ENCODE measurements at places on chromosomes 4 and X.

DNA sequence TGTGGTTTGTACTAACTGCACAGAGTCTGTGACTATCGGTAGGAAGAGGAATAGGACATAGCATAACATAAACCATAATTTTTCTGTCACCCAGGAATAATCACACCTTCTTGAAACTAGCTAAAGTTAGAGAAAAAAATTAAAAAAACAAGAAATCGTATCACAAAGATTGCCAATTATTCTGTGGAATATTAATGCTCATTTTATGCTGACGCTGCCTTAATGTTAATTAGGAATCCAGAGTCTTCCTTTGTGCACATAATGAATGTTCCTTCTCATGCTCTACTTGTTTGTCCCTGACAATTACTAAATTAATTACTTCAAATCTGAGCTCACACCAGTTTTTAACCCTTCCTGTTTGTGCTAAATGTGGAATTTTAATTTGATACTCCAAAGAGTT is 772.7 kb upstream of the EPHA5 start:
- DNase-seq: no peak

GRCh38 chrX:13330446-13330845 is 10.6 kb upstream of the ATXN3L start:
- DNase-seq: no peak

GRCh38 chr4:155077452-155078229 is 130.8 kb upstream of the NPY2R start:
- no peak for DNase-seq

GRCh38 chr4:10577018-10577417 is 107.5 kb downstream of the CLNK start:
- no peak for DNase-seq

GRCh38 chrX:96982161-96982560 is 98.5 kb downstream of the RPA4 start:
- DNase-seq: no peak

GRCh38 chrX:54721424-54721823 is 76.6 kb downstream of the ITIH6 start:
- DNase-seq: no peak

- DNase-seq: no peak
Observed at GRCh38 chr4:46994007-46994405, 625 bp upstream of the GABRA4 start.

DNA sequence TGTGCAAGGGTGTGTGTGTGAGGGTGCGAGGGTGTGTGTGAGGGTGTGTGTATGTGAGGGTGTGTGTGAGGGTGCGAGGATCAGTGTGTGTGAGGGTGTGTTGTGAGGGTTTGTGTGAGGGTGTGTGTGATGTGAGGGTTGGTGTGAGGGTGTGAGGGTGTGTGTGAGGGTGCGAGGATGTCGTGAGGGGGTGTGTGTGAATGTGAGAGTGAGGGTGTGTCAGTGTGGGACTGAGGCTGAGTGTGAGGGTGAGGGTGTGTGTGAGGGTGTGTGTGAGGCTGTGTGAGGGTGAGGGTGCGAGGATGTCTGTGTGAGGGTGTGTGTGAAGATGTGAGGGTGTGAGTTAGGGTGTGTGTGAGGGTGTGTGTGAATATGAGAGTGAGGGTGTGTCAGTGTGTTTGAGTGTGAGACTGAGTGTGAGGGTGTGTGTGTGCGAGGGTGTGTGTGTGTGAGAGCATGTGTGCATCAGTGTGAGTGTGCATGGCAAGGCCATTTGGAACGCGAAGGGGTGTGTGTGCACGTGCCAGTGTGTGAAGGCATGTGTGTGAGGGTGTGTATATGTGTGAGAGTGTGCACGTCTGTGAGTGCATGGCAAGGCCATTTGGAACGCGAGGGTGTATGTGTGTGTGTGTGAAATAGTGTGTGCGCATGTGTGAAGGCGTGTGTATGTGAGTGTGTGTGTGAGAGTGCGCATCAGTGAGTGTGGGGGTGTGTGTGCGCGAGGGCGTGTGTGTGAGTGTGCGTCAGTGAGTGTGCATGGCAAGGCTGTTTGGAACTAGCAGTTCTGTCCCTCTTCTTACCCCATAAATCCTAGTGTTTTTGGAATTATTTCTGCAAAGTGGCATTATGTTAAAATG is 69.8 kb downstream of the RGS12 start:
- DNase-seq: no peak

DNA sequence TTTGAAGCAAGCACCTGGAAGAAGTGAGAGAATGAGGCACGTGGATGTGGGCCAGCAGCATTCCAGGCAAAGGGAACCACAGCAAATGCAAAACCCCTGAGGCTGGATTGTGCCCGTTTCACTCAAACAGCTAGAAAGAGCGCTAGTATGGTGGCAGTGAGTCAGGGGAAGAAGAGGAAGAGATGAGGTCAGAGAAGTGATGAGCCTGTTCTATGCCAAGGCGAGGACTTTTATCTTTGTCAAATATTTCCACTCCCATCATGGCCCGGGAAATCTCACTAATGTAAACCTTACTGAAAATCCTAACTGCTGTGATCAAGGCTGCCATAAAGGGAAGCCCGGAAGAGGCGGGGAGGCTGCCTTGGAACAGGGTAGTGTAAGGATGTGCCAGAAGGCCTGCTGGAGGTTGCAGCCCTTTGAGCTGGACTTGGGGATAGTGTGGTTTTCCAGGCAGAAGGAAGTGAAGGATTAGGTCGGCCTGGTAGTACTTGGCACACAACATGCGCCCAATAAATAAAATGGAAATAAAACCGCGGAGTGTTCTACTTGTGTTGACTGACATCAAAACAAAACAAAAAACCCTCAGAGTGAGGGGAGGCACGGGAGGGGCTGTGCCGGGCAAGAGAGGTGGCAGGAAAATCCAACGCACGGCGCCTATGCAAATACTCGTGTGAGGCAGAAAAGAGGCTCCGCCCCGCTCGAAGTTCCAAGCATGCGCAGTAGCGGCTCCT is 1.2 kb upstream of the CDK16 start:
- no peak for DNase-seq

DNA sequence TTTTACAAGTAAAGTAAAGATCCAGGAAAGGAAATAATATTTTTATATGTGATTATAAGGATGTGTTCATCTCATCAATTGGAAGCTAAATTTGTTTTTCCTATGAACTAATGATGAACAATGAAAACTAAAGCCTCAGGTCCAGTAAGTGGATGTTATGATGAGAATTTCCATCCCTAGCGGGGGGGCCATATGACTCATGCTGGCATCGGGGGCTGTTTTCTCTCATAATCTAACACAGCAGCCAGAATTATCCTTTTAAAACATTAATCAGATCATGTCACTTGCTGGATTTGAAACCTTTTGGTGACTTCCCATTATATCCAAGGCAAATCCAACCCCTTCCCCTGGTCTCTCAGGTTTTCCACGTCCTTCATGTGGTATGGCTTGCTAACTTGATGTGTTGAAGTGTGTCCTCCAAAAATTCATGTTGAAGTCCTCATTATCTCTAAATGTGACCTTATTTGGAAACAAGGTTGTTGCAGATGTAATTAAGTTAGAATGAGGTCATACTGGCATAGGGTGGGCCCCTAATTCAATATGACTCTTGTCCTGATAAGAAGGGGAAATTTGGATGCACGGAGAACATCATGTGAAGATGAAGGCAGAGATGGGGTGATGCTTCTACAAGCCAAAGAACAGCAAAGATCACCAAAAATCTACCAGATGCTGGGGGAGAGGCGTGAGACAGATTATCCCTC is 96.8 kb downstream of the AKAP4 start:
- DNase-seq: no peak

GRCh38 chr4:125045311-125045710 is 269.4 kb upstream of the FAT4 start:
- no peak for DNase-seq

- no peak for DNase-seq
Observed at GRCh38 chrX:152895724-152896420, 2.0 kb upstream of the ZNF185 start.

DNA sequence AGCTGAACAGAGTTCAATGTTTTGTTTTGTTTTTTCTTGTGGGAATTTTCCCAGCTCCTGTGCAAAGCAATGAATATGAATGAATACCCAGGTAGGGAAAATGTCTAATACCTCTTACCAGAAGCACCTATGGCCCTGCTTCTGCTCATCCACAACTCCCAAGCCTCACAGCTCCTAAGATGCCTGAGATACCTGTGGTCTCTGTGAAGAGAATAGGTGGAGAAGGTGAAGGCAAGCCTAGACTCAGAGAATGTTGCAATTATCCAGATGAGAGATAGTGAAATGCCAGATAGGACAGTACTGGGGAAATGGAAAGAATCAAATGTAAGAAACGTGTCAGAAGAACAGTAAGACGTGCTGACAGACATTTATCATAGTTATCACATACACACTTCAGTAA is 70.2 kb upstream of the NOCT start:
- no peak for DNase-seq

Data from AG09319 (cell line).